ENCODE measurements at places on chromosomes 2 and 18.

- DNase-seq: no peak
Observed at GRCh38 chr2:136344339-136344738, 226.4 kb upstream of the CXCR4 start.

DNA sequence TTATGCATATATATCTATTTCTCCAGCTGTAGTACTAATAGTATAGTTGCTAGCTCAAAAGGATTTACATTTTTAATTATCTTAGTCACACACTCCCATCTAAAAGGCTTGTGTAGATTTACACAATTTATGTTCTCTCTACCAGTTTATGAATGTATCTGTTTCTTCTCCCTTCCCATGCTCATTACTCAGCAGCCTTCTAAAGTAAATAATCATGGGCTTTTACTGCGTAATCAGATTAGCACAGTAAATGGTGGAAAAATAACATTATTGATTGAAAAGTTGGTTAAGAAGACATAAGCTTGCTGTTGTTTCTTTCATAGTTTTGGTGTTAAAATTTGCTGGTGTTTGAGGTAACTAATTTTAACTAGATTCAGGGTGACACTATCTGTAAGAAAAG lies 81.8 kb downstream of the PTPN4 start:
- DNase-seq: no peak

DNA sequence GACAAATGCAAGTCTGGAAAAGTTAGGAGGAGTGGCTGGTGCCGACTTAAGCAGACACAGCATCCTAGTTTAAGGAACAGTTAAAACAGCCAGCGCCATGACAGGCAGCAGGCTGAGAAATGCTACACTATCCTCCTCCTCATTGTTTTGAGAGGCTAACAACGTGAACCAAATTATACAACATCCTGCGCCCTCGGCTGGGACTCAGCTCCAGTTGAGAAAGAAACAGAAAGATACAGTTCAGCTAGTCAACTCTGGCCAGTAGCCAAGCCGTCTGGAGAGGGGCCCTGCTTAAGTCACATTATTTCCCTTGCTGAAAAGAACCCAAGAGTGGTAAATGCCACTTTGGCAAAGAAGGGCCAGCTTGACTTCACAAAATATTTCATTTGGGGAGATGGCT lies 90.2 kb downstream of the BCL11A start:
- no peak for DNase-seq

GRCh38 chr2:16291731-16292550 lies 351.6 kb downstream of the MYCN start:
- no peak for DNase-seq

All from COR-L47 (cell line).